ENCODE measurements at places on chromosomes 13 and 19.

- no peak for DNase-seq
Measured at GRCh38 chr19:30437869-30438268, 65.7 kb downstream of the ZNF536 start.

DNA sequence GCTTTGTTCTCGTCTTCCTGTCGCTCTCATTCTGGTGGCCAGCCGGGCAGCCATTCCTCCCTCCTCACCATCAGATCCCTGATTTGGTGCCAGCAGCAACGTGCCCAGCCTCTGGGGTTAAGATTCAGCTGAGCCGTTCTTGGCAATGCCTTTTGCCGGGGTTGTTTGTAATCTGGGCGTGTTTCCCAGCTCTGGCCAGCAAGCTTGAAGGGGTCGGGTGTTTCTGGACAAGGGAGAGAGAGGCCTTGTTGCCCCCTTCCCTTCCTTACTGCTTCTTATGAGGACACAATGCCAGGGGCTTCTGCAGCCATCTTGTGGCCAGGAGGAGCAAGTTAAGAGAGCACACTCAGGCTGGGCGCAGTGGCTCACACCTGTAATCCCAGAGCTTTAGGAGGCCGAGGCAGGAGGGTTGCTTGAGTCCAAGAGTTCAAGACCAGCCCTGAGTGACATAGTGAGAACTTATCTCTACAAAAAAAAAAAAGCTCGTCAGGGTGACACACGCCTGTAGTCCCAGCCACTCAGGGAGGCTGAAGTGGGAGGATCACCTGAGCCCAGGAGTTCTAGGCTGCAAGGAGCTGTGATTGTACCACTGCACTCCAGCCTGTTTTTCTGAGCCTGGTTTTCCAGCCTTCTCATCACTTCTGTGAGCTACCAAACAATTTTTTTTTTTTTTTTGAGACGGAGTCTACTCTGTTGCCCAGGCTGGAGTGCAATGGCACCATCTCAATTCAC, 10.7 kb upstream of the CRTC1 start:
- no peak for DNase-seq

- peak; percentile 69 for DNase-seq
Measured at GRCh38 chr19:42246143-42246921, 3.9 kb upstream of the GSK3A start.

DNA sequence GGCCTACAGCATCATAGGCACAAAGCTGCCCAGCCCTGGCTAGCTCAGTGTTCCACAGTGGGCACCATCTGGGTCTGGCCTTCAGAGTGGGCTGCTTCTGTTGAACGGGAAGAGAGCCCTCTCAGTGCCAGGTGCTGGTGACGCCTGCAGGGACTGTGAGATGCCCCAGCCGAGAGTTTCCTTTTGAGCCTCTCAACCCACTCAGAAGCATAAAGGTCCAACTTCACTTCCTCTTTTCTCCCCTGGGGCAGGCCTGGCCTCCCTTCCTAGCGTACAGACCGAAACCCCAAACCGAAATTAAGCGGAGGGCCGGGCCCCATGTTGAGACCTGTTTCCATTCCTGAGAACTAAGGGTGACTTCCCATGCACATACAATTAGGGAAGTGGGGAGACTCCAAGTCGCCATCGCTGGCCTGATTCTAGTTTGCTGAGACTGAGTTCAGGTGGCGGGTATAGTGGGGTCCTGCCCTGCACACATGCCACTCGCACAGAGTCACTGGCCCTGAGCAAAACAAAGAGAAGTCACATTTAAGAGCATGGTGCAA, 6.9 kb downstream of the RAB8A start:
- no peak for DNase-seq

GRCh38 chr13:43260999-43261398, 237.6 kb downstream of the DNAJC15 start:
- DNase-seq, result no peak

DNA sequence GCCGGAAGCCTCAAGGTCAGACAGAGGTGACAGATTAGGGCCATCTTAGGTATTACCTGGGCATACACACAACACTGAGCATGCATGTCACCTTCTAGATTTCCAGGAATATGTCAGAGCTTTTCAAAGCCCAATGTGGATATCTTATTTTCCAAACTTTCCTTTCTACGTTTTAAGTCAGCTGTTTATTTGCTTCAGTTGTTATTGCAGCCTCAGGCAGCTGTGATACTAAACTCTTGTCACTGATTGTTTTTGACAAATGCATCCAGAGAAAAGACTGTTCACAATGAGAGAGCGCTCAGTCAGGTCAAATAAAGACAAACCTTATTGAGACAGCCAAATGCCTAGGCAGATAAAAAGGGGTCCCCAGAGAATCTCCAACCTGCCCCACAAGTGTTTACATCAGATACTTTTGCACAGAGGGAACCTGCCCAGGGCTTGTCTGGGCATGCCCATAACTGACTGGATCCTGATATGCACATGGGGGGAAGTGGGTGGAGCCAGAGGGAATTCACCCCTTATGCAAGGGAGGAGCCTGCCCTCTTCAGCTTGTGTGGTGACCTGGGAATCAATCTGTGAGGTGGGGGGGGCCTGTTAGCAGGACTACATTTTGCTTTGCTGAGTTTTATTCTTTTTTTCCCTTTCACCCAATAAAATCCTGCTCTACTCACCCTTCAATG, 28.5 kb downstream of the MED4 start:
- no peak for DNase-seq

DNA sequence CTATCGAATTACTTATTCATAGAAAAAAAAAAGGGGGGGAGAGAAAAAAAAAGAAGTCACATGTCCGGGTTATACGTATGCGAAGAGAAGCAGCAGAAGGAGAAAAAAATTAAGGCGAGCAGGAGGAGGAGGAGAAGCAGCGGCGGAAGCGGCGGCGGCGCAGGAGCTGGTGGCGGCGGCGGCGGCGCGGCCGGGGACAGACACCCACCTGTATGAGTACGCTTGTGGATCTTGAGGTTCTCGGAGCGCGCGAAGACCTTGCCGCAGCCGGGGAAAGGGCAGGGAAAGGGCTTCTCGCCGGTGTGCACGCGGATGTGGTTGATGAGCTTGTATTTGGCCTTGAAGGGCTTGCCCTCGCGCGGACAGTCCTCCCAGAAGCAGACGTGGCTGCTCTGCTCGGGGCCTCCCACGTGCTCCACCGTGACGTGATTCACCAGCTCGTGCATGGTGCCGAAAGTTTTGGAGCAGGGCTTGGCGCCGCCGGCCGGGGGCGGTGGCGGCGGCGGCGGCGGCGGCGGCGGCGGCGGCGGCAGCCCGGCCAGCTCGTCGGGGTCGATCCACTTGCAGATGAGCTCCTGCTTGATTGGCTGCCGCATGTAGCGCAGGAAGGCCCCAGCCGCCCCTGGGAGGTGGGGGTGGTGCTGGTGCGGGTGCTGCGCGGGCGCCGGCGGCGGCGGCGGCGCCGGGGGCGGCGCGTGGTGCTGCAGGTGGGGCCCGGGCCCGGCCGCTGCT, 1.5 kb downstream of the ZIC5 start:
- DNase-seq, result peak; percentile 41

GRCh38 chr13:30870049-30870884, 35.8 kb upstream of the MEDAG start:
- DNase-seq, result no peak

DNA sequence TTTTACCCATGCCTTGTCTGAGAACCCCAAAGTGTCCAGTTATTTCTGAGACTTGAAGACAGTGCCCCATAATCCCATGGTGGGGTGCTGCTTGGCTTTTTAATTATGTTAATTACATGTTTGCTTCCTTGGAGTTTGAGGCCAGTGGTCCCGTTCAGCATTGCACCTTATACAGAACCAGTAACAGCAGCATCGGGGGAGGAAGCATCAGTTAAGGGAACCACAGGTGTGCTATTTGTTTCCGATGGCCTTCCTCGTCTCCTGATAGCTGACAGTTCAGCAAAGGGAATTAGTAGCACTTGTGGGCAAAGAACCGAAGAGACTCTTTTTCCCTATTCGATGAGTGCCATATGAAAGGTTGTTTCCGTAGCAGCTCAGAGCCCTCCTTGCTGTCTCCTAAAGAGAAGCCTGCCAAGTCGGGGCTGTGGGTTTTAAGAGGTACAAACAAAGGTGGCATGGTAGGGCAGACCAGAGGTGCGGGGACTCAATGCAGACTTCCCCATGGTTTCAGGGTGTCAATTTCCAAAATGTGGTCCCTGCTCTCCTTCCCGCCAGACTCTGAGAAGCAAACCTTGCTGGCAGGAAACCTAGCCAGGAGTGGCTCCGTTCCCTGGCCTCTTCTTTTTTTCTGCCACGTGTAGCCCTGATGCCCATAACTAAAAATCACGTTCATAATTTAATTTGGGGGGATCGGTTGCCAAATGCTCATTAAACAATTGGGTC, 225.2 kb upstream of the TSHZ3 start:
- no peak for DNase-seq

DNA sequence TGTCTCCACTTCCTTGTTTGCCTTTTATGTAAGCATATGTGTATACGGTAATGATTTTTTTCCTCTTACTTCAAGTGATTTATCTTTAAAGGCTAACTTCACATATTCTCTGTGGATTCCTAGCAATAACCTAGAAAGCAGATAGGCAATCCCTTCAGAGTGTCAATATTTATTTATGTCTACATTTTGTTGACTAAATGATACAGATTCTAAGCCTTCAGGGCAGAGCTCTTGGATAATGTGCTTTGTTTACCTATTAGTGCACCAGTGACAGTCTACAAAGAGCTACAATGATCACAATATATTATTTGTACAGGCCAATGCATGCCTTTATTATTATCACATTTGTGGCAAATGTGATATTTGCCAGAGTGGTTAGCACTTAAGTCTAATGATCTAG, 406.2 kb downstream of the EFNB2 start:
- no peak for DNase-seq

Measured in amygdala (tissue), 56 donors.